ENCODE measurements at places on chromosomes 6 and 20.

DNA sequence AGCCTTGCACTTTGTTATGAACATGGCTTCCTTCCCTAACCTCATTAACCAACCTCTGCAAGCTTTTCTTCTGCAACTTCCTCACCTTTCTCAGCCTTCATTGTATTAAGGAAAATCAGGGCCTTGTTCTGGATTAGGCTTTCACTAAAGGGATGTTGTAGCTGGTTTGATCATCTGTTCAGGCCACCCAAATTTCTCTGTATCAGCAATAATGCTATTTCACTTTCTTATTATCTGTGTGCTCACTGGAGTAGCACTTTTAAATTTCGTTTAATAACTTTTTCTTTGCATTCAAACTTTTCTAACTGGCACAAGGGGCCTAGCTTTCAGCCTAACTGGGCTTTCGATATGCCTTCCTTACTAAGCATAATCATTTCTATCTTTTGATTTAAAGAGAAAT, 96.7 kb downstream of the GFRAL start:
- no peak for DNase-seq

DNA sequence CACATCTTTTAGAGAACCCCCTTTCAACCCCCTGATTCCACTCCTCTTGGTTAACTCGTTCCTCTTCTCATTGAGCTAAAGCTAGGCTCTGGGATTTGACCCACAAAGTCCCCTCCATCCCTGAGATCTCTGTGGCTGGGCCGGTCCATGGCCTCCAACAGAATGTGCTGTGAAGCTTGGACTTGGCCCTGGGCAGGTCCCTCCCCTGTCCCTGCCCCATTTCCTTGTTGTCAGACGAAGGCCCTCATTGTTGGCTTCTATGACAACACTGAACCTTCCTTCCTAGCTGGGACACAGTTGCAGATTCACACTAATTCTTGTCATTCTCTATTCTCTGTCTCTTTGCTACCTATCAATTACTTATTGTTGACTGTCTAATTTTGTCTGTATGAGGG, 156.1 kb downstream of the SYCP2 start:
- DNase-seq: no peak

DNA sequence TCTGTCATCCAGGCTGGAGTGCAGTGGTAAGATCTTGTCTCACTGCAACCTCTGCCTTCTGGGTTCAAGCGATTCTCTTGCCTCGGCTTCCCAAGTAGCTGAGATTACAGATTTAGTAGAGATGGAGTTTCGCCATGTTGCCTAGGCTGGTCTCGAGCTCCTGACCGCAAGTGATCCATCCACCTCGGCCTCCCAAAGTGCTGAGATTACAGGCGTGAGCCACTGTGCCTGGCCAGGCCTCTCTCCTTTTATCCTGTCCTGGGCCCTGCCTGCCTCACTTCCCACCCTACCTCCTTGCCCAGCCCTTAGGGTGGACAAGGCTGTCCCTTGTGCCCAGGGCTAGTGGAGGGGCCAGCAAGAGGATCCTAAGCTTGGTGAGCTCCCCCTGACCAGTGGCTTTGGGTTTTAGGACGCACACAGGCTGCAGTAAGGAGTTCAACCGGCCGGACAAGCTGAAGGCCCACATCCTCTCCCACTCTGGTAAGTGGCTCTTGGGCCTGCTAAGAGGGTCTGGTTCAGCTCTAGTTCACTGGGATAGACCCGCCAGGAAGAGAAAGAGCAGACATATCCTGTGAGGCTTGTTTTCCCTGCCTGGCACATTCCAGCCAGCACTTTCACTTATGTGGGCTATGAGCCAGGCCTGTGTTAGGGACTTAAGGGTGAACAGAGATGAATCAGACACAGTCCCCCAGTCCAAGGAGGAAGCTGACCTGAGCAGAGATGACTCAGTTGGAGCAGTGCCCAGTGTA, 21.9 kb upstream of the CHMP4B start:
- no peak for DNase-seq

- DNase-seq: no peak
Measured at GRCh38 chr6:167872538-167873210, 46.0 kb downstream of the AFDN start.

GRCh38 chr20:18034039-18034438, 23.7 kb downstream of the OVOL2 start:
- no peak for DNase-seq

- no peak for DNase-seq
Measured at GRCh38 chr6:81293896-81294295, 458.6 kb downstream of the TENT5A start.

DNA sequence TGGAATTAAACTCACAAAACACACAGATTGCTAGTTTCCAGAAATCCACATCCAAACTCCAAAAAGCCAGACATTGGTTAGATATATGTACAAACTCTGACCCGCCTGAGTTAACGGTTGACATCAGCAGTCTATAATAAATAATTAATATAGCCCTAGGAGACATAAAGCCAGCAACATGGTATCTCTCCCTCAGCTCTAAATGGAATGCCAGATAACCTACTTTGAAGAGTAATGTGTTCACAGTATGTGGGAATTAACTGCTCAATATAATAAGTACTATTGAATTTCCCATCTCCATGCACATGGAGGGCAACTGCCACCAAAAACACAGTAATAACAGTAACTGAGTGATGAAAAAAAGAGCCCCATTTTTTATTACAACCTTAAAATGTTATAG, 383.2 kb downstream of the CD83 start:
- no peak for DNase-seq

DNA sequence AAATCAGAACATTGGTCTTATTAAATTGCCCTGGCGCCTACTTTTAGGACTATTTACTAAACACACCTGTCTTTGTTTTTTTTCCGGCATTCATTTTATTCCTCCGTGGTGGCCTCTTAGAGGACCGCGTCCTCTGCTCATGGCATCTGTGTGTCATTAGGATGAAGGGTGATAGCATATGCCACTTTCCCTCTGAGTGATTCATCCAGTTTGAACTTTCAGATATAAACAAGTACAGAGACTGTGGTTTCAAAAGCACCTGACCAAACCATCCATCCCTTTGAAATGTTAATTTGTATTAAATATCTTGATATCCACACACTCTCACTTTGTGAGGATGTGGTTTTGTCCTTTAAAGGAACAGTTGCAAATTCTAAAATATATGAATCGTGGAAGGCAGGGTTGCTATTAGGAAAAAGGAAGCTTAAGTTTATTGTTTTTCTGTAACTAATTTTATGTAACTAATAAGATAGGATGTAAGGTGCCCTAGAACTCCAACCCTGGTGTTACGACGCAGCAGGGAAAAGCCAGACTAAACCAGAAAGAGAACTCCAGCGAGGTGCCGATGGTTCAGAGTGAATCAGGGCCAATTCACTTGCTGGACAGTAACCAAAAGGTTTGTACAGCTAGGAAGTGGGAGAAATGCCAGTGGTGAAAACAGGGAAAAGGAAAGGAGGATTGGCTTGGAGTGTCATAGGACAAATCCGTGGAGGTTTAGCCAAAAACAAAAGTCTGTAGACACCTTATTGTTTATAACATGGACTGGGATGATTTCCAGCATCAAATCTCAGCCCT, 98.7 kb downstream of the SHLD1 start:
- no peak for DNase-seq

- peak; percentile 40 for DNase-seq
Measured at GRCh38 chr6:138454981-138455706, 44.1 kb downstream of the NHSL1 start.

DNA sequence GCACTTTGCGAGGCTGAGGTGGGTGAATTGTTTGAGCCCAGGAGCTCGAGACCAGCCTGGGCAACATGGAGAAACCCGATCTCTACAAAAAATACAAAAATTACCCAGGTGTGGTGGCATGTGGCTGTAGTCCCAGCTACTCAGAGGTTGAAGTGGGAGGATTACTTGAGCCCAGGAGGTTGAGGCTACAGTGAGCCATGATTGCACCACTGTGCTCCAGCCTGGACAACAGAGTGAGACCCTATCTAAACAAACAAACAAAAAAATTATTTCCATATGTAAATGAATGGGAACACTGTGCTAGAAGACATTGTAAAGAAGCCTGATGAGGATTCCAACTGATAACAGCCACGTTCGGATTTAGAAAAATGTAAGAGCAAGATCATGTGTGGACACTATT, 154.2 kb downstream of the ZFP64 start:
- no peak for DNase-seq

DNA sequence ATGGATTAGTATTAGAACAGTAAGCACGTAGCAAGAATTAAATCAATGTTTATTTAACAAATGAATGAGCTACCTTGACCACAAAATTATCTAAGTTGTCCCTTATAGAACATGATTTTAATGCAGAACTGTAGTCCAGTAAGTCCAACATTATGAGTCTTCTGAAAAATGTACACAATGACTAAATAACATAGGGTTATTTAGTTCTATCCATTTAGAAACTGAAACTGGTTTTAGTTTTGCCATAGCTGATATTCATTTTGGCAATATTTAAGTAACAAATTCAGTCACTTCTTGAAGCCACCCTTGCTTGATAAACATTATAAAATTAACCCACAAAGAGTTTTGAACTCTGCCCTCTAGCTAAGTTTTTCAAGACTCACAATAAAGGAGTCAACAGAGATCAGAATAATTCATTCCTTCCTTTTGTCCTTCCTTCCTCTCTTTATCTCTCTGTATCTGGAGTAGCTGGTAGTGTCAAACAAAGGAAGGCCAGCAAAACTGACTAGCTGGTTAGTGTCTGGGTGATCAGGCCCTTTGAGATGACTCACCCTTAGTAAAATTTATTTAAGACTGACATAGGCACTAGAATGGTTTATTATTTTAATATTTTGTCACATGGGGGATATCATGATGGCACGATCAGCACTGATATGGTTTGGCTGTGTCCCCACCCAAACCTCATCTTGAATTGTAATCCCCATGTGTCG, 115.1 kb downstream of the BTBD9 start:
- no peak for DNase-seq

DNA sequence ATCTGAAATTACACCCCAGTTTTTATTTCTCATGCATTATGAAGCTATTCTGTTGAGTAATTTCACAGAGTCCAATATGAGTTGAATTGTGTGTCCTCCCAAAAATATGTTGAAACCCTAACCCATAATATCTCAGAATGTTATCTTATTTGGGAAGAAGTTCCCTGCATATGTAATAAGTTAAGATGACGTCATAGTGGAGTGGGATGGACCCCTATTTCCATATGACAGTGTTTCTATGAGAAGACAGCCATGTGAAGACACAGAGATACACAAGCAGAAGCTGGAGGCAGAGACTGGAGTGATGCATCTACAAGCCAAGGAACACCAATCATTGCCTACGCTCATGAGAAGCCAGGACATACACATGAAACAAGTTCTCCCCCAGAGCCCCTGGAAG, 81.3 kb downstream of the RFPL4B start:
- DNase-seq: no peak

DNA sequence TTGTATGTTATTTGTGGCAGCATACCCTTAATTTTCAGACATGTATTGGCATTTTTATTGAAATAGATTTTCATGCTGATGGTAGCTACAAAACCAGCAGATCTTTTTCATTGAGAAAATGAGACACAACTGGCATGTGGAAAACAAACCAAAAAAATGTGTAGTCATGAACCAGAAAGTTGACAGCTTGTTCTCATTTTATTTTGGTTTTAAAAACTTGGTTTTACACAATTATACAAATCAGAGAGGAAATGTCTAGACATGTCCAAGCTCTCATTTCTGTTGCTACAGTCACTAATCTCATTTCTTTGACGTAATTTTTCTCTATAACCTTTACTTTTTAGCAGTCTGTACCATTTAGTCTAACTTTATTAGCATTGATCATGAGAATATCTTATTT, 85.4 kb downstream of the GRIK2 start:
- DNase-seq: no peak

GRCh38 chr6:99295276-99295675, 54.2 kb downstream of the FAXC start:
- DNase-seq: no peak

- no peak for DNase-seq
Measured at GRCh38 chr6:112330879-112331265, 16.3 kb upstream of the RFPL4B start.

- DNase-seq: no peak
Measured at GRCh38 chr20:25376886-25377285, 13.7 kb downstream of the ABHD12 start.

DNA sequence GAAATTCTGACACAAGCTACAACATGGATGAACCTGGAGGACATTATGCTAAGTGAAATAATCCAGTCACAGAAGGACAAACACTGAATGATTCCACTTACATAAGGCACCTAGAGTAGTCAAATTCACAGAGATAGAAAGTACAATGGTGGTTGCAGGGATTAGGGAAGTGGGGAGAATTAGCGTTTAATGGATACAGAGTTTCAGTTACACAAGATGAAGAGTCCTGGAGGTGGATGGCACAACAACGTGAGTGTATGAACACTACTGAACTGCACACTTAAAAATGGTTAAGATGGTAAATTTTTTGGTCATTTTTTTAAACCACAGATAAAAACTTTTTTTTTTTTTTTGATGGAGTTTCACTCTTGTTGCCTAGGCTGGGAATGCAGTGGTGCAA, 24.7 kb downstream of the MOCS3 start:
- DNase-seq: no peak

DNA sequence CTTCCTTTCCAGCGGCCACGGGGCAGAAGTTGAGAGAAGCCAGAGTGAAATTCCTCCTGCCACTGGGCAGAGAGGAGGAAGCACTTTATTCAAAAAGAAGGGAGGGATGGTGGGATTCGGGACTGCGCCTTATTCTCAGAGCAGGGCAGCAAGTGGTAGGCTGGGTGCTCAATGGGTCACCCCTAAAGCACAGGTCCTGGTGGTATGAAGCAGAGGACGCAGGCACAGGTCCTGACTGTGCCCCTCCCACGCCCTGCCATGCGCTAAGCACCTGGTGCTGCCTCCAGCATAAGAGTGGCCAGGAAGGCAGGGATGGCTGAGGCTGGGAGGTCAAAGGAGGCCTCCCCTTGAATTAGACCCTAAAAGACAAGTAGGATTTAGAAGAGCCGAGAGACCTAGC, 4.9 kb upstream of the GRM4 start:
- DNase-seq: no peak

DNA sequence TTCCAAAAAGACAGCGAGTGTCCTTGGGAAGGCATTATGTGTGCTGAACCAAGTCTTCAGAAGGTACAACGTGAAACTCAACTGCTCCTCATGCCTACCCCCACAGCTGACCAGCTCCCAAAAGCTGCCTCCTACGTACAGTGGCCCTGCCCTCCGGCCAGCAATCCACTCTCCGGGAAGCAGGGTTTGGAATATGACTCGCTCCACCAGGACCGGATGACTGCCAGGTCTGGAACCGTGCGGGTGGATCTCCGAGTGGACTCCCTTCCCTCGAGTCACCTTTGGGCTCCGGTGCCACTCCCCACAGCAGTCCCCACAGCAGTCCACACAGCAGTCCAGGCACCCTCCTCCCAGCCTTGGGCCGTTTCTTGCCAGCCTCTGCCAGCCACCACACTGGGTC, 4.3 kb downstream of the ZBTB46 start:
- no peak for DNase-seq

- no peak for DNase-seq
Measured at GRCh38 chr20:52035977-52036376, 155.6 kb downstream of the ZFP64 start.

- DNase-seq: no peak
Measured at GRCh38 chr6:143486752-143487151, 24.8 kb downstream of the FUCA2 start.

- DNase-seq: no peak
Measured at GRCh38 chr20:8213831-8214587, 81.9 kb downstream of the PLCB1 start.

- no peak for DNase-seq
Measured at GRCh38 chr6:157173776-157174175, 149.5 kb downstream of the TMEM242 start.

GRCh38 chr20:57808264-57809070, 98.7 kb upstream of the PMEPA1 start:
- no peak for DNase-seq

- no peak for DNase-seq
Measured at GRCh38 chr20:675033-675452, 559 bp downstream of the SCRT2 start.

All from activated T-cell treated with anti-CD3 and anti-CD28 coated beads, Interleukin-2, amount 50 U/mL, for 4 hours (primary cell).